Stimulated activated CD8-positive, alpha-beta memory T cell treated with anti-CD3 and anti-CD28 coated beads, Interleukin-7, amount 100 ng/mL, for 1 hour (primary cell): ENCODE measurements at places on chromosomes 16 and 17.

GRCh38 chr17:44556832-44557606 lies at the start of gene FZD2:
FZD2 (plus strand) TSS chr17:44557484; CDS start chr17:44557689, 205 bp downstream.
- peak; percentile 15 for DNase-seq

GRCh38 chr17:41492771-41493170 lies 3.1 kb upstream of the KRT36 start:
- DNase-seq, result no peak

DNA sequence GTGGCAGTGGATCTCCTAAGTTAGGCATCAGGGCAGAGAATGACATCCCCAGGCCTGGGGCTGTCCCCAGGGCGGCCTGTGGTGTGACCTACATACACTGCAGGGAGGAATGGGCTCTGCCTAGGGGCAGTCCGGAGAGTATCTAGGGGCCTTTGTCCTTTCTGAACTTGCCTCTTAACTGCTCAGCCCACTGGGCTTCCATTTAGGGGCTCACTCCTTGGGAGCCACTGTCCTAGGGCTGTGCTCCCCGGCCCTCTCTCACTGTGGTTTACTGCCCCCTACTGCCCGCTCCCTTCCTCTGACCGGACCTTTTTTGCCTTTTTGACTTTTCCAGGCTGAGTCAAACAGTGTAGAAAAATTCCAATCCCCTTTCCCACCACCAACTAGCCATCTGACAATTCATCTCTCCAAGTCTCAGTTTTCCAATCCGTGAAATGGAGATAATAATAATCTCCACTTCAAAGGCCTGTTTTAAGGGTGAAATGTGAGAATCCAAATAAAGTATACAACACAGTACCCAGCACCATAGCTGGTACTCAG lies 66.8 kb downstream of the DNAH3 start:
- no peak for DNase-seq

DNA sequence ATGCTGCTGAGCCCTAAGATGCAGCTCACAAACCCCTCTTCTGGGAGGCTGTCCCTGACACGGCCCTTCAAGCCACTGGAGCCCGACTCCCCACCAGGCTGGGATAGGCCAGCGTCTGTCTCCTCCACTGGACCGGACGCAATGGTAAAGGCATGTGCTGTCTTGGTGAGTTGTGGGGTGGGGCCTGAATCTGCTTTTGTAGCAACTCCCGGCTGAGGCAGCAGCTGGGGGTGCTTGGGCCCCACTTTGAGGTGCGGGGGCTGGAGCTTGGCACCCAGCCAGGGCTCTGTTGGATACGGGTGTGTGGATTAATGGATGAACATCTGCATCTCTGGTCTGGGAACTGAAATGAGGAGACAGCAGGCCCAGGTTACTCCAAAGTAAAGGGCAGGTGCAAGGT lies 3.5 kb upstream of the NLRC3 start:
- no peak for DNase-seq

GRCh38 chr16:4359914-4360313 lies 8.8 kb upstream of the PAM16 start:
- DNase-seq, result no peak

DNA sequence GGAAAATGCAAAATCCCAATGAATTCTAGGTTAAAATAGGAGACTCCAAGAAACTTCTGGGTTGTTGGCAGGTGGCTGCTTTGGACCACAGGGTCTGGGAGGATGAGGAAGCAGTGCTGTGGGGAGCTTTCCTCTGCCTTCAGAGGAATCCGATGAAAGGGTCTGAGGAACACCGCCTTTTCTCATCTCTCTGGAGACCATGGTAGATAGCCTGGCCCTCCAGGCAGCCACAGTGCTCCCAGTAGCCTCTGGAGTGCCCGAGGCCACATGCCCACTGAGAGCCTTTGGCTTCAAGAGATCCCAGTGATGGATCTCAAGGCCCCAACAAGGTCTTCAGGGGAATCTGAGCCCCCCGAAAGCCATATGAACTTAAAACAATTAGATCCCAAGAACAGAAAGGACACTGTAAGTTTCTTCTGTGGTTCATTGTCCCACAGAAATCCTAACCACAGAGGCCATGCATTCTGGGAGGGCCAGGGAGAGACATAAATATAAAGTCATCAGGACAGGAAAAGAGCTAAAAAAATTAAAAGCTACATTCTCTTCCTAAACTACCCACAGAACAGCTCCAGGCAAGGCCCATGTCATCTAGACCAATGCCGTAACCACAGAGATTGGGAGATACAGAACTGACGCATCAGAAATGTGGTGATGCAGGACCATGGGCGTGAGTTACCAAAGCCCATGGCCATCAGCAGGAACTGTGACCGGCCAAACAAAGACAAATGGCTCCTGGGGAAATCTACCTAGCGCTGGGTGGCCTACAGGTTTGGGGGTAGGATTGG lies 24.3 kb downstream of the TK2 start:
- no peak for DNase-seq

DNA sequence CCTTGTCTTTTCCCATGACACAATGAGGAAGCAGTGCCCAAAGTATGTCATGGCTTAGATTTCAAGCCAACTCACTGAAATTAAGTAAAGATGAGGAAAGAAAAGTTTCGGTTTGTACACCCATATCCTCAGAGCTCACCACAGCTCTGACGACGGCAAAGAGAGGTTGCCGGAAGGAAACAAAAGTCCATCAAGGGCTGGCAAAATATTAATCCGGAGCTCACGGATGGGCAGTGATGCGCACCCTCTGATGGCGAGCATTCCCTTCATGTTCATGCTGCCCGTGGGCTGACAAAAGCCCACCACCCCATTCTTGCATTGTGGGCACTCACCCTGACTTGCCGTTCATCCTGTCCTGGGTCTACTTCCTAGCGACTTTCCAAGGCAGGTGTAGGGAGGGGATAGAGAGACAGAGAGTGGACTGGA lies 103.1 kb downstream of the SOX9 start:
- DNase-seq, result no peak

DNA sequence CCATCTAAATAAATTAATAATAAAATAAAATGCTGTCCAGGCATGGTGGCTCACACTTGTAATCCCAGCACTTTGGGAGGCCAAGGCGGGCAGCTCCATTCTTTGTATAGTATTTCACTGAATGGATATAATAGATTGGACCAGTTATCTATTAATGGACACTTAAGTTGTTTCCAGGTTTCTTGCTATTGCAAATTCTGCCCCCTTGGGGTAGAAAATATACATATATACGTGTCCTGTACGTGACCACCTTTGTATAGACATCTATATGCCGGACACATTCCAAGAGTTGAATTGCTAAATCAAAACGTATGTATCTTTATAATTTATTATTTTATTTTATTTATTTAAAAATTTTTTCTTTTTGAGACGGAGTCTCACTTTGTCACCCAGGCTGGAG lies 3.9 kb upstream of the EXOC7 start:
- DNase-seq, result no peak

- no peak for DNase-seq
Observed at GRCh38 chr16:11658896-11659708, 9.2 kb upstream of the SNN start.

- no peak for DNase-seq
Observed at GRCh38 chr16:55543472-55543871, 23.0 kb upstream of the CAPNS2 start.

DNA sequence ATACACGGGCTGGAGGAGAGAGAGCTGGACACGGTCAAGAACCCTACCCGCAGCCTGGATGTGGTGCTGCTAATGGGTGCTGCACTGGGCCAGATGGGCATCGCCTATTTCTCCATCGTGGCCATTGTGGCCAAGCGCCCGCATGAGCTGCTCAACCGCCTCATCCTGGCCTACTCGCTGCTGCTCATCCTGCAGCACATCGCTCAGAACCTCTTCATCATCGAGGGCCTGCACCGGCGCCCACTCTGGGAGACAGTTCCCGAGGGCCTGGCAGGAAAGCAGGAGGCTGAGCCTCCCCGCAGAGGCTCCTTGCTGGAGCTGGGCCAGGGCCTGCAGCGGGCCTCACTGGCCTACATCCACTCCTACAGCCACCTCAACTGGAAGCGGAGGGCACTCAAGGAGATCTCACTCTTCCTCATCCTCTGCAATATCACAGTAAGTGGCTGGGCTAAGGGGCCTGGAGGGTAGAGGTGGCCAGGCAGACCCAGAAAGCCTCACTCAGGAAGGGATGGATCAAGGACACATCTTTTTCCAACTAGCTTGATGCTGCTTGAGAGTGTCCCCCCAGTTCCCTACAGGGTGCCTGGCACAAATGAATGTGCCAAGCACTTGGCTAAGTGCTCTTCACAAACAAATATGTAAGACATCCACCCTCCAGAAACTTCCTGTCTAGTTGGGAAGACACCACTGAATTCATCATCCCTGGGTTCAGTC lies 11.5 kb downstream of the OTOP3 start:
- no peak for DNase-seq

DNA sequence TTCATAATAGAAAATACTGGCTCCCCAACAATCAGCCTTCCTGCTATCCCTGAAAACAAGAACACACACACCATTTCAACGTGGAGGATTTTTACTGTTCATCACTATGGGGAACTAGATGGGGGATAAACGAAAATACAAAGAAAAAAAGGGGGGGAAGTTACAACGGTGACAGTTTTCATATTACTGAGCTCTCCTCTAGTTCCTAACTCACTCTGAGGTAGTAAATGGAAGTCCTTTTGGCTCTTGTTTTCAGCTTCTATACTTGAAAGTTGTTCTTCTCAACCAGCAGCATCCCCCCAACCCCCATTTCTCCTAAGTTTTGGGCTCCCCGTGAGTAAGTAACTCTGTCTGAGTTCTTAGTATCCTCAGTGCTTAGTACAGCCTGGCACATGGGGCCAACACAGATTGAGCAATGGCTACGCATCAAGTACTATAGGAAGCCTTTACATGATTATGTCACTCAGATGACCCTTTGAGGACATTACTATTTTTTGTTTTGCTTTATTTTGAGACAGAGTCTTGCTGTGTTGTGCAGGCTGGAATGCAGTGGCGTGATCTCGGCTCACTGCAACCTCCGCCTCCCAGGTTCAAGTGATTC lies 4.2 kb upstream of the CORO7 start:
- DNase-seq, result no peak

- DNase-seq, result no peak
Observed at GRCh38 chr16:57941016-57941664, 29.8 kb downstream of the CNGB1 start.

- DNase-seq, result no peak
Observed at GRCh38 chr17:78875363-78876093, 27.5 kb downstream of the CEP295NL start.

GRCh38 chr16:72988569-72988968 lies 59.4 kb downstream of the ZFHX3 start:
- DNase-seq, result no peak

DNA sequence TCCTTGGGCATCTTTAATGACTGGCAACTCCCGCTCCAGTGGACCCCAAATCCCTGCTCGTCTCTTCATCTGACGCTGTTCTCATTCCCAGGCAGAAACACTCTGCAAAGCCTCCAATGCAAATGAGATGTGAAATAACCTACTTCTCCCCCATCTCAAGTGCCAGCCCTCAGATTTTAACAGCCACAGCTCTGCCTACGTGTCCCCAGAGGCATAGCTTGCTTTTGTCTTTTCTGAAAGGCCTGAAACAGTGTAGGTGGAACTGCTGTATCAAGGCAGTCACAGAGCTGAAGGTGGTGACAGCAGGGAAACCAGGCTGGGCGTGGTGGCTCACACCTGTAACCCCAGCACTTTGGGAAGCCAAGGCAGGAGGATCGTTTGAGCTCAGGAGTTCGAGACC lies 14.7 kb downstream of the RPH3AL start:
- no peak for DNase-seq
